ENCODE measurements at places on chromosomes 16 and 17. TPM values are rescaled to one million over a fixed set of nuclear protein-coding genes. Genes with fewer than 3 reads are reported as not detected.
A peak's percentile ranks its signal among the peaks of the same experiment; 100 is the strongest.

ARHGDIG gene
- total RNA-seq: 2.6 TPM

HSD17B2 gene
- 3.9 TPM for total RNA-seq

GRCh38 chr17:7833795-7834541 is at the start of gene KDM6B:
Gene KDM6B, plus strand, starts transcription at chr17:7834217. Its CDS starts 11,338 bp downstream, at chr17:7845555.
- peak; percentile 97 for DNase-seq

GUCY2D gene
- 0.06 TPM for total RNA-seq

KRTAP2-2 gene
- total RNA-seq: not detected

PRDM7 gene
- not detected for total RNA-seq

DNA sequence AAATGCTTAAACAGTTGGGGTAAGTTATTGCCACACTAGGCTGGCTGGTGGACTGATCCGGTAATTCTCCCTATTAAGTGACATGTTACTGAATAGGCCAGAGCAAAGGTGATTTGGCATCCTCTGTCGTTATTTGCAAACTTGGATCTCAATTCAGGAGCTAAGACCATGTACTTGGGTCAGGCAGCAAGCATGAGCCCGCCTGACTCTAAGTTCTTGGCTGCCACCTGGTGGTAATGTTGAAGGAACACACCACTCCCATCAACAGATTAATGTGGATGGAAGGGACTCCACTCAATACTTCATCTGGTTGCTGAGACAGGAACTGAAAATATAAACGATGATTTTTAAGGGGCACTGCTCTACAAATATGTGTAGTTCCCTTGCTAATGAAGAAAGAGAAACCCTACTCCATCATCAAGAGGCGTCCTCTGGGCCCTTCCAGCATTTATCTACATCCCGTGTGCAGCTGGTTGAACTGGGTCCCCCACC is 70.8 kb downstream of the EMP2 start:
- peak; percentile 92 for DNase-seq

KRTAP4-9 gene
- total RNA-seq: not detected

UMOD gene
- not detected for total RNA-seq

GRCh38 chr17:77842528-77843147 is 115.9 kb upstream of the TNRC6C start:
- no peak for DNase-seq

- DNase-seq: no peak
Measured at GRCh38 chr17:62090021-62090824, 25.1 kb upstream of the MED13 start.

DNA sequence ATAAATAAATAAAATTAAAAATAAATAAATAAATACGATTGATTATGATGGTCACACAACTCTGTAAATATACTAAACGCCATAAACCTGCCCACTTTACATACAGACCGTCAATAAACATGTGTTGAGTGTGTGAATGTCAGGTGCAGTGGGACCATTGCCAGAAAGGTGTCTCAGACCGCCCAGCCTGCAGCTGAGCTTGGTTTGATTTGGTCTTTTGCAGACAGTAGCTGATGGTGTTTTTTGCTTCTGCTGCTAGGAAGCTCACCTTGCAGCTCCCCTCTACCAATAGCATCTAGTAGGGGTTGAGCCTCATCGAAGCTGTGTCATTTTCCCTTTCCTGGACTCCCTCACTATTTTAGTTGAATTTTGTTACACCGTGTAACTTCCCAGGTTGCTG is 23.5 kb downstream of the UBALD1 start:
- DNase-seq: no peak

DNA sequence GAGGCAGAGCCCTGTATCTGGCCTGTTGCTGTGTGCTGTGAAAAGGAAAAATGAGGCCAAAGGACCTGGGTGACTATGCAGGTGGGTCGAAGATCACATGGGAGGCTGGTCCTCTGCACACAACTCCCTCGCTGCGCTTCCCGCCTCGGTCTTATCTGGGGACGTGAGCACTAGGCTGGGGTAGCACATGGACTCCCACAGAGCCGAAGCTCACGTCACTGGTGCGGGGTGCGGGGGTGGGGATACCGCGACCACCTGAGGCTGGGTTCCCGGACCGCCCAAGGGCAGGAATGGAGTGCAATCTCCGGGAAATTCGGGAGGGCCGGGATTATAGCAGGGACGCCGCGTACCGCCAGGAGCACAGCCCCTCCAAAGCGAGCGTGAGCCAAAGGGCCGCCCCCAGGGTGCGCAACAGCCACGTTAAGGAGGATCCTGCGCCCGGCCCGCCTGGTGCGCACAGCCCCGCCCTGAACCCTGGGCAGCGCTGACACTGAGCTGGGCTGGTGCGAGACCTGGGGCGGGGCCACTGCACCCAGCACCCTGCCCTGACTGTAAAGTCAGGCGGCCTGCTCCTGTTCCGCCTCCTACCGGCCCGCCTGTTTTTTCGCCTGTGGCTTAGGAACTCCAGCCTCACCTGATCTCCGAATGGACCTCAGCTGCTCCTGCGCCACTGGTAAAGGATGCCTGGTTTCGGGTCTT is 4.8 kb downstream of the MT1A start:
- DNase-seq: peak; percentile 38

MYH1 gene
- not detected for total RNA-seq

GRCh38 chr16:25143928-25144327 is 32.4 kb downstream of the LCMT1 start:
- DNase-seq: peak; percentile 70

DNA sequence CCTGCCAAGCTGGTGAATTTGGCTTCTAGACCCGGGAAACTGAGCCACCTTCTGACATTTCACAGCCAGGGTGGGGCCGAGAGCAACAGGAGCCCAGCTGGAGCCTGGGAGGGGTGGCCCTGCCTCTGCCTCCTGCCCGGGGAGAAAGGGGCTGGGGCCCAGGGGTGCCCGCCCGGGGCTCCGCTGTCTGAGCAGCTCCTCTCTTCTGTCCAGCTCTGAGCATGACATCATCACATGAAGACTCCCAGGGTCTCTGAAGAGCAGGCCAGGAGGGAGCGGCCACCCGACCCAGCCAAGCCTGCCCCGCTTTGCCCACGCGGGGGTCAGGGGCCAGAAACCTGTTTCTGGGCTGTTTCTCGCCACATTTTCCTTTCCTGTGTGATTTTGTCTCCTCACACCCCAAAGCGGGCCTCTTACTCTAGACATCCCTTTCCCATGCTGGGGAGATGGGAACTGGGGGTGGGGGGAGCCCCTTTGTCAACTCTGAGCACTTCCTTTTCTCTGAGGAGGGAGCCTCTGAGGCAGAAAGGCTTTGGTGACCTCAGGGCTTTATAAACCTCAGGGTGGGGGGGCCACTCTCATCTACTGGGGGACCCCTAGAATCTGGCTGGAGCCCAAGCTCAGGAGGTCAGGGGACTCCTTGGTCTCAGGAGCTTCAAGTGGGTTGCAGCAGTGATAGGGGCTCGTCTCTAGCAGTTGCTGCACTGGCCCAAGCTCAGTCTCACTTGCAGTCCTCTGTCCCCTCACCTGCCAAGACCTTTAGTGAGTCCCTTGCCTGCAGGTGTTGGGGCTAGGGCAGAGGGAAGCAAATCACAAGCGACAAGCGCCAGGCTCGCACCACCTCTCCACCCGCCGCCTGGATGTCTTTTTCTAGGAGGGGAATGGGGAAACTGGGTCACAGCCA is 7.6 kb downstream of the UBALD2 start:
- DNase-seq: no peak

- DNase-seq: no peak
Measured at GRCh38 chr17:83013779-83014117, 65.7 kb upstream of the METRNL start.

DNAI2 gene
- not detected for total RNA-seq

GRCh38 chr16:6446370-6446769 is 886.3 kb upstream of the RBFOX1 start:
- no peak for DNase-seq

GRCh38 chr17:45414990-45415881 is 17.4 kb downstream of the ARHGAP27 start:
- no peak for DNase-seq

GRCh38 chr16:28010671-28011070 is 52.8 kb downstream of the GSG1L start:
- no peak for DNase-seq

DNA sequence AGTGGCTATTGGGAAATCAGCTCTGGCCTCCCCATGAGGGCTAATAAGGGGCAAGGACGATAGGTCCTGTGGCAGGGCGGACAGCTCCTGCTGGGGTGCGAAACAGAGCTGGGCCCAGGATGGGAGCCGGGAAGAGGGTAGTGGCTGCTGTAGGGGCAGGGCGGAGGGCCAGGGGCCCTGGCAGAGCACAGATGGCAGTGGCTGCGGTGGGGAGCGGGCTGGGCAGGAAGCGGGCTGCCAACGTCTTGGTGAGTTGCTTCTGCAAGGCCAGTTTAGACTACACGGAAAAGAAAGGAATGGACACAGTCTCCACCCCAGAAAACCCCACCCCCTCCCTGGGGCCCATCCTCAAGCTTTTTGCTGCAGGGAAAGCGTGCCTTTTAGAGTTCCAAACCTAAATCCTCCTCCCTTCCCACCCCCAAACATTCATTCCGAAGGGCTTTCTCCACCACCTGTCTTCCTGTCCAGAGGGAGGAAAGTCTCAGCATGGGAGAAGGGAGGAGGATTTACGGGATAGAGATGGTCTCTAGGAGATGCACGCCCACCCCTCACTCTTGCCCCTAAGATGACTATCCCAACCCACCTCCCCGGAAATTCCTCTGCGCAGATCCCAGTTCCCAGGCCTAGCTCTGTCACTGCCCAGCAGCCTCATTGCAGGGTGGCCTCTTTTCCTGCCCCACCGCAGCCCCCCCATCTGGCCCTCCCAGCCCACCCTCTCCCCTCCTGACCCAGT is 7.1 kb downstream of the NKIRAS2 start:
- no peak for DNase-seq

DNA sequence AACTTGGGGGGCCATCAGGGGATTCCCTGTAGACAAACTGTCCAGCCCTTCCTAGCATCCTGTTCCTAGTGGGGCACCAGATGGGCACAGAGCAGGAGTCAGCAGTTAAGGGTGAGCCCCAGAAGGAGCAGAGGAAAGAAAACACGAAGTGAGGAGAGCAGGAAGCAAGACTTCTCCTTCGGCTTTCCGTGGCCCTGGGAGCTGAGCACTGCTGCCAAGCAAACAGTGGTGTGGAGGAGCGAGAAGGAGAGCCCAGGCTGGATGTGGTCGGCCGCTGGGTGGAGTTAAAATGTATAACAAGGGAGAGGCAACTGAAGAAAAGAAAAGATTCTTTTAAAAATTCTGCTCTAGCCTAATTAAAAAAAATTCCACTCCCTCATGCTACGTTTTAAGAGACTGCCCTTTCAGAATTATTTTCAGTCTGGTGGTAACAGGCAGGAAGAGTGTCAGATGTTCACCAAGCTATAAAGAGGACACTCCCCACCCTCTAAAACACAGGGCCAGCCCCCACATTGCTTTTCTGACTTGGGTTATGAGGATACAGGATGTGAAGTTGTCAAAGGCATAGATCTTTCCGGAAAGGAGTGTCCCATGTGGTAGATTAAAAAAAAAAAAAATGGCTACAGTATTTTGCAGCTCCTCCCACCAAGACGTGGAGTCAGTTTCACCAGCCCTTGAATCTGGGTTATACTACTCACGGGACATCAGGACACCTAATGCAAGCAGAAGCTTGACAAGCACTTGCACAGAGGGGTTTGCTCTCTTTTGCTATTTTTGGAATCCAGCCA is 74.9 kb upstream of the ZFHX3 start:
- no peak for DNase-seq

KCNJ18 gene
- total RNA-seq: not detected

DNA sequence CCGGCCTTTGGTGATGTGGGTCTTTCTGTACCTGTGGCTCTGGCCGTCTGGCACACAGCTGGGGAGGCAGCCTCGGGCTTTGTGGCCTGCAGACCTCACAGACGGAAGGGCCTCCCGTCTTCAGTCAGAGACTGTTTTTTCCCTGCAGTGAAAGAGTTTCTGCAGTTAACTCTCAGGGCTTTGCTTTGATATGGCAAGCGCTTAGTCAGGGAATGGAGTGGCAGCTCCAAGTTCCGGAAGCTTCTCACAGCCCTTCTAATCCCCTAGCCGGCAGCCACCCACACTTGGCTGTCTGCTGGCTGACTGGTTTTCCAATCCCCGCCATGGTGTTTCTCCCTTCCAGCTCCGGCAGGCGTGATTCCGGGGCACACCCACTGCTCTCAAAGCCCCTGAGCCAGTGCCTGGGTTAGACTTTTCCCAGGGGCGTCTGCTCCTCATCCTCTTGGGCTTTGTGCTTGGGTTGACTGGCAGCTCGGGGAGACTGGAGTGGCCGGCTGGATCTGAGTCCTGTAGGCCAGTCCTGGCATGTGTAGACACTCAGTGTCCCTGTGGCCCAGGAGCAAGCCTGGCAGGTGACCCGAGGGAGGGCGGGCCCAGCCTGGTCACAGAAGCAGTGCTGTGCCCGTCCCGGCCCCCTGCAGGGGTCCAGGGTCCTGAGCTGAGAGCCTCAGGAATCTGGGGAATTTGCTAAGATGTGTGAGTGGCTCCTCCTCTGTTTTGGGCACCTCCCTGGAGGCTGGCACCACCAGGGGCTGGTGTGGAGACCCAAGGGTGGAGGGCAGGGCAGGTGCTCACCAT is 29.9 kb downstream of the BAIAP2 start:
- no peak for DNase-seq

DNA sequence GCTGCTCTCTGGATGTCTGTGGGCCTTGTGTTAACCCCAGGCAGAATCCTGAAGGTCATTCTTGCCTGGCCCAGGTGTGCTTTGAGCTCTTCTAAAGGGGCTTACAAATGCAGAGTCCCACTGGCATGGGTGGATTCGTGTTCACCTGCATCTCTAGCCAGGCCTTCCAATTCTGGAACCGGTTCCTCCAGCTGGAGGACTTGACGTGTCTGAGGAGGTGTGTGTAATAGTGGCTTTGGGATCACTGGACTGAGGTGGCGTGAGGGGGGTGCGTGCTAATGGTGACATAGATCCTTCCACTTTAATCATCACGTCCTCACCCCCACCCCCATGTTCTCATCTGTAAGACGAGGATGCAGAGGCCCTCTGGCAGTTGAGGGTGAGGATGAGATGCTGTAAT is 4.8 kb downstream of the GSE1 start:
- no peak for DNase-seq

GRCh38 chr17:40290629-40291280 is 3.1 kb downstream of the CDC6 start:
- peak; percentile 70 for DNase-seq

GRCh38 chr17:34146440-34147043 is 108.5 kb upstream of the CCL2 start:
- peak; percentile 74 for DNase-seq

ANKFN1 gene
- not detected for total RNA-seq

DNA sequence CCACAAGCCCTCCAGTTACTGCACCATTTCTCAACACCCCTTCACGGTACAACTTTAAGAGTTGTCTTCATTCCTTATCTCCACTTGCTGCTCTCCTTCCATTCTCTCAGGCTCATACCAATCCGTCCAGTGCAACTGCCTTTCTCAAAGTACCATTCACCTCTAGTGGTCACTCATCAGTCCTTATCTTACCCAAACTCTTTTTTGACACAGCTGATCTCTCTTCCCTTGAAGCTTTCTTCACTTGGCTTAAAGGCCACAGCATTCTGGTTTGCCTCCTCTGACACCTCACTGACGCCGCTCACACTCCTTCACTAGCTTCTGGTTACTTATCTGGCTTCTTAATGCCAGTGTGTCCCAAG is 24.9 kb downstream of the UBE2G1 start:
- DNase-seq: no peak

RNF222 gene
- total RNA-seq: 0.03 TPM

GRCh38 chr16:71255721-71256120 is 25.2 kb upstream of the HYDIN start:
- DNase-seq: no peak

AANAT gene
- total RNA-seq: not detected
